Activated CD4-positive, alpha-beta memory T cell treated with anti-CD3 and anti-CD28 coated beads, Interleukin-2, amount 10 ng/mL, durations not matched to agents 7 days and 5 days (primary cell): ENCODE measurements at places on chromosomes 13 and 19.

GRCh38 chr13:87166348-87166747 is 504.8 kb upstream of the SLITRK5 start:
- DNase-seq, result no peak

DNA sequence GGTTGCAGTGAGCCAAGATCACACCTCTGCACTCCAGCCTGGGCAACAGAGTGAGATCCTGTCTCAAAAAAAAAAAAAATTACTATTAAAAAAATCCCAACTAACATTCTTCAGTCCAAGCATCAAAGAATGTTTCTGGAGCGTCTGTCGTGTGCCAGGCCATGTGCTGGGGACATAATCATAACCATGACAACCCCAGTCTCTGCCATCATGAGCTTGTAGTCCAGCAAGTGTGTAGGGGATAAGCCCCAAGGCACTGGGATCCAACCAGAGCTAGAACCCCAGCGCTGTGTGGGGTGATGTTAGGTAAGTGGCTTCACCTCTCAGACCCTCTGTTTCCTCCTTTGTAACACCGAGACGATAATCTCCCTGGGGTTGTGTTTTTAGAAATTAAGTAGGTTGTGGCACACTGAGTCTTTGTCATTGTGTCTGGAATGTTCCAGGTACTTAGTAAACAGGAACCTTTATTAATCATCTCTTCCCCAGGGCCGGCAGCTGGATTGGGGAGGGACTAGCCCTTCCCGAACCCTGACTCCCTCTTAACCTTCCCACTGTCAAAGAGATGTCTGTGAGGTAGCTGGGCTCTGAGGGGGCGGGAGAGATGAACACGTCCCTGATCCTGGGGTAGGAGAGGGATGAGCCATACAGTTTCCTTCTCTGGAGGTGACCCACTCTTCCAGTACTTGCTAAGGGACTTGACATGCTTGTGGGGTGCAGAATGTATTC is 5.2 kb downstream of the ITPKC start:
- DNase-seq, result no peak

GRCh38 chr19:45376045-45376724 is 5.8 kb upstream of the ERCC2 start:
- DNase-seq, result no peak

DNA sequence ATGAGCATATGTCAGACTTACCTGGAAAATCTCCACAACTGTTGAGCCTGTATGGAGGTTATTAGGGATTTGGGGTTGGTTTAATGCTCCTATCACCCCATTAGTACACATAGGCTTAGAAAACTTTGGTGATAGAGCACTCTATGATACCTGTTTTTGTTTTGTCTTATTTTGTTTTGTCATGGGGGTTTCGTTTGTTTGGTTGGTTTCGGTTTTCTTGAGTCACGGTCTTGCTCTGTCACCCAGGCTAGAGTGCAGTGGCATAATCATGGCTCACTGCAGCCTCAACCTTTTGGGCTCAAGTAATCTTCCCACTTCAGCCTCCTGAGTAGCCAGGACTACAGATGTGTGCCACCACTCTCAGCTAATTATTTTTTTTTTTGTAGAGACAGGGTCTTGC is 70.0 kb downstream of the MZT1 start:
- DNase-seq, result no peak

GRCh38 chr19:6020166-6020882 is 42.4 kb upstream of the RANBP3 start:
- no peak for DNase-seq

DNA sequence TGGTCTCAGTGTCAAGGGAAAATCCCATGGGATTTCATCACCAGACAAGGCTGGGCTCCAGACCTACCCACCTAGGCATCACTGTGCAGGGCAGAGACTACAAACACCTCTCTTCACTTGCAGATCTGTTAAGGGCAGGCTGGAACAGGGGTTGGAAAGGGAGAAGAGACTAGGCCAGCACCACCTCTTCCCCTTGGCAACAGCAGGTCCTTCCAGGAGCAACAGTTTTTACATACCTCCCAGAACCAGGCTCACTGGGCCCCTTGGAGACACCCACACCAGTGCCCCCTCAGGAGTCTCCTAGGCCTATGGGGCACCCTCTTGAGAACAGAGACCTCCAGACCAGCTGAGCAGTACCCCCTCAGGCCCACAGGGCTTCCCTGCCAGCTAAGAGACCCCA is 2.5 kb upstream of the UBE2M start:
- no peak for DNase-seq

GRCh38 chr13:24564881-24565280 is 52.3 kb upstream of the PARP4 start:
- DNase-seq, result no peak

DNA sequence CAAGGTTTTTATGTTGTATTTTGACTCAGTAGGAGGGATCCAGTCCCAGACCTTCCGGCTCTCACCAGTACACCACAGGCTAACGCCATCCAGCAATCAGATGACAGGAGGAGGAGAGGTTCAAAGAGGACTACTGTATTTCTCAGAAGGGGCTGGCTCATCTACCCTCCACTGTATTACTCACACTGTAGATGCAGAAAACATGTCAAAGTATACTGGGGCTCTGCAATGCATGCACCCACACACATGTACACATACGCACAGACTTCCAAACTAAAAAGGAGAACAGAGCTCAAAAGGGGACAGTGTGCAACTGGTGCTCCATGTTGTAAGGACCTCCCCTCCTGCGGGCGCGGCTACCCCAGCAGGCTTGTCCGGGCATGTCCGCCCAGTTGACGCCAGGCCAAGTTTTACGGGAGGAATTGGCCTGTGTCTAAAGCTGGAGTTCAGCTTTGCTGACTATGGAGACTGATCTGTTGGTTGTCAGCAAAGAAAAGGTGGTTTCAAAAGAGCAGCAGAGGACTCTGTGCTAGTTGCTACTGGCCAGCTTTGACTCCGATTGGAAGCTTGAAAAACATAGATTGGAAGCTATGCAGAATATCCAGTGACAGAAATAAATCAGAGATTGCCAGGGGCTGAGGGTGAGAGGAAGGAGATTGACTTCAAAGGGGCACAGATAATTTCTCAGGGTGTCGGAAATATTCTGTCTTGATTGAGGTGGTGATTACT is 314.2 kb downstream of the DLEU7 start:
- DNase-seq, result no peak

GRCh38 chr13:97758317-97758716 is 195.2 kb upstream of the IPO5 start:
- DNase-seq, result no peak

GRCh38 chr19:54369082-54369687 is 4.5 kb upstream of the LAIR1 start:
- no peak for DNase-seq

DNA sequence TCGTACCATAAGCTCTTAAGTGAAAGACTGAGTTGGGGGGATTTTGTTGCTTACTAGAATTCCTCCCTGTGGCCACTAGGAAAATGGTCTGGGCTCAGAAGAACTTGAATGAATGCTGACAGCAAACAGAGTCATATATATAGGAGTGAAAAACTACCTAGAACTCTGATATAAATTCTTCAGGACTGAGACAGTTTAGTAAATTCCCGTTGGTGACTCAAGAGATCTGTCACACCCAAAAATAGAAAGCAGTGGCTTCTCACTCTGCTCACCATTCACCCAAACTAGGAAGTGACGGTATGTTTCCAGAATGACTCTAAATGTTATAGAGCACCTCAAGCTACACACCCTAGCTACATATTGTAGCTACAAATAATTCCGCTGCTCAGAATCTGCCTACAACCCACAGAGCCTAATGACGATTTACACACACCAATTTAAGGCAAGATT is 116.2 kb downstream of the TBC1D4 start:
- DNase-seq, result peak; percentile 31

DNA sequence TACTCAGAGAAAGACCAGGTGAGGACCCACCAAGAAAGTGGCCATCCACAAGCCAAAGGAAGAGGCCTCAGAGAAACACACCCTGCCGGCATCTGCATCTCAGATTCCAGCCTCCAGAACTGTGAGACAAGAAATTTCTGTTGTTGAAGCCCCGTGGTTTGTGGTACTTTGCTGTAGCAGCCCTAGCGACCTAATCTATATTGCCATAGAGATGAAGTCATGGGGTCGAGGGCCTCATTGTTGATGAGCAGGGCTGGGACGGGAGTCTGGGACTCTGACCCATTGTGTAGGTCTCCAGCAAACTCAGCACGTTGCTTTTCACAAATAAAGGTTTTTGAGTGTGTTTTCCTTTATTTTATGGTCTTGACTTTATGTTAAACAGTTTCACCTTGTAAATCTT is 174.9 kb downstream of the TNFSF13B start:
- no peak for DNase-seq

DNA sequence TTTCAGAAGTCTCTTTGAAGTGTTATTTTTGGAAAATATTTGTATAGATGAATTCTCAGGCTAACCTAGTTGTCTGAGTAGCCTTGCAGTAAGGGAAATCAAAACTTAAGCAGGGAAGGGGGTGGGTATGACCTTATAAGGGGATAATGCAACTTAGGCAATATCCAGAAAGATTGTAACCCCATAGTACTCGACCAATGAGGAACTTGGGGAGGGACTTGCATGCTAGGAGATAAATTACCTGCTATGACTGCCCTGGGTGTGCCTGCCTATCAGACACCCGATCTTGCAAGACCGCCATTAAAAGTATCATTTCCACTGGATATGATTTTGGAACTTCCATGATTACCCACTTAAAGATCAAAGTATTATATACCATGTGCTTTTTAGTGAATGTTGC is 23.0 kb upstream of the RFXAP start:
- DNase-seq, result no peak

DNA sequence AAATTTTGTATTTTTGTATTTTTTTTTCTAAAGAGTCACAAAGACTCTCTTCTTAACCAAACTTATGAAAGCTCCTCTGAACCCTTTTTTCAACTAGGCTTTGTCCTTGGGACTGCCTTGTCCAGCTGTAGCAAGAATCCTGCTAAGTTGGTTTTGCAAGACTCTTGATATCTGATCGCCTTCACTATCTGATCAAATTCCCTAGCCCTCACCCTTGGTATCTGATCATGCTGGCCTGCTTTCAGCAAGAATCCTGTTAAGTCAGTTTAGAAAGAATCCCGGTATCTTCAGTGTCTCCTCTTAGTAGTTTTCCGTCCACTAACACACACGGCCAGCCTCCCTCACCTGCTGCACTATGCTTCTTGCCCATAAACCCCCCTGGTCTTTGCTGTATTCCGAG is 1.9 kb upstream of the SIGLEC5 start:
- DNase-seq, result no peak

DNA sequence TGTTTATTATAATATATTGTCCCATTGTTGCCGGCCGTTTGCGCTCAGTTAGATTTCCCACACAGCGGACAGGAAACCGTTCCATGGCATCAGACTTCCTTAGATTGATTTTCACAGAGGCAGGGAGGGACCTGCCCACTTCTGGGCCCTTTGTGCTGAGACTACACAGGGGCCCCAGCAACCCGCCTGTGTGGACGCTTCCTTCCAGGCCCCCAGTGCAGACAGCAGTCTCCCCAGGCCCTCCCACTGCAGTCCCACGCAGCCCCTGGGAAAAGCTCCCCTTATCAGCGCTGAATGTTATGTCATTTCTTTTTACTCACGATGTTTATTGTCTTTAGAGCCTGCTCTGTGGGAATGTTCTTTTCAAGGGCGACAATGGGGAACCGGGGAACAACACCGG is 351.7 kb upstream of the ARGLU1 start:
- DNase-seq, result no peak

- peak; percentile 38 for DNase-seq
These were observed 12.2 kb upstream of the CCDC97 start for GRCh38 chr19:41297628-41298347.

DNA sequence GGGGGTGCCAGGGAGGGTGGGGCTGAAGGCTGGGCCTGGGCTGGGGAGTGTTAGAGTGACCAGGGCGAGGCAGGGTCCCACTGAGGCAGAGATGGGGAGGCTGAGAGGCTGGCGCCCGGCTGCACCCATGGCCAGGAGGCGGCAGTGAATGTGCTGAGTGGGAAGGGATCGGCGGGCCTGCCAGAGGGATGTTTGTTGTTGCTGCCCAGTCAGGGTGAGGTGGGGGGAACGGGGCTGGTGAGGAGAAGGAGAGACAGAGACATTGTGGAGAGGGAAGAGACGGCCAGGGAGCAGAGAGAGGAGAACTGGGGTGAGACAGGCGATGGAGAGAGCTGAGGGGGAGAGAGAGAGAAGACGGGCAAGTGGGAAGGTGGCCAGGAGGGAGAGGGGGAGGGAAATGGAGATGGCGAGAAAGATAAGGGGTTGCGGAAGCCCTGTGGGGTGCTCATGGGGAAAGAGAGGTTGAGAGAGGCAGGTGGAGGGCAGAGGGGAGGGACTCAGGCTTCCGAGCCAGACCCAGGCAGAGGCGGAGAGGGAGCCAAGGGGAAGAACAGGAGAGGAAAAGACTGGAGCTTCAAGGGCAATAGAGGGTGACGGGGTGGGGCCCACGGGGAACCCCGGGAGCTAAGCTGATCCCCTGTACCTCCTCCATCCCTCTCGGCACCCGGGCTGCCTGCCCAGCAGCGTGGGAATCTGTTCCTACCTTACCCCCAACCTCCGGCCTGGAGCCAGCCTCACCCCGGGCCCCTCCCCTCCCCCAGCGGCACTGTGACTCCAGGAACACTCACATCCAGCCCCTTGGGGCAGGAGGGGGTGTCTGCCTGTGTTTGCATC is 690 bp upstream of the B3GNT8 start:
- peak; percentile 64 for DNase-seq

DNA sequence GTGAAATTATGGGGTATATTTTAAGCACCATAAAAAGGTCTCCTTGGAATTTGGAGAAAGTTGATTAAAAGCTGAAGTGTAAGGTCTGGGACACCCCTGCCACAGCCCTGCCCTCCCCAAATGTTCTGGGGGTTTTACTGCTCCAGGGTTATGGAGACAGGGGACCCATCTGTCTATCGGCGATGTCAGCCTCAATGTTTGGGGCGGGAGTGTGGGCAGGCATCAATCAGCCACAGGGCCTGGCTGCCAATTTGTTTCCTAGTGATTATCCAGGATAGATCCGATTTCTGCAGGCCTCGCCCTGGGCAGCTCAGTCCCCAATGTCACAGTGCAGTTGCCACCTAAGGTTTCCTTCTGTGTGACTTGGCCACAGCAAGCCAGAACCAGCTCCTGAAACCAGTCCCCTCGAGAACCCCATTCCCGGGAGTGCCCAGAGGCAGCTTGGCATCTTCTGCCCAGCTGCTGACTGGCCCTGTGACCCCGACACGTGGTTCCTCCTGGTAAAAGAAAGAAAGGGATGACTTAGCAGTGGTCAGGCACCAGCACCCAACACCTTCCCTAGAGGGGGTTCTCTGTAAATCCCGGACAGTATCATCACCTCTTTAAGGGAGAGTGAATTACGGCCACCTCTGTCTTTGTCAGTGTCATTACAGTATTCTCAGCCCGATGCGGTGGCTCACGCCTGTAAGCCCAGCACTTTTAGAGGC is 41.6 kb downstream of the MYO9B start:
- no peak for DNase-seq

DNA sequence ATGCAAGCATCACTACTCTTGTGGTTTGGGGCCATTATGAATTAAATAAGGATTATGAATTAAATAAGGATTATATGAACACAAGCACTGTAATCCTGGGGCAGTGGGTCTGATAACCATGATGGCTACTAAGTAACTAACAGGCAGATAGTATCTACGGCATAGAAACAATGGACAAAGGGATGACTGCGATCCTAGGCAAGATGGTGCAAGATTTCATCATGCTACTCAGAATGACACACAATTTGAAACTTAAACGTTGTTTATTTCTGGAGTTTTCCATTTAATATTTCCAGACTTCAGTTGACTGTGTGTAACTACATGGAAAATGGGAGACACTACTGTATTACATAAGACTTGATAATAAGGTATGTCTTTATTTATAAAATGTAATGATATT is 15.1 kb downstream of the KCNRG start:
- no peak for DNase-seq

- DNase-seq, result no peak
These were observed 74.6 kb upstream of the NPAS1 start for GRCh38 chr19:46944918-46945628.
